CD8-positive, alpha-beta memory T cell (primary cell): ENCODE measurements at places on chromosomes 2 and 18.

DNA sequence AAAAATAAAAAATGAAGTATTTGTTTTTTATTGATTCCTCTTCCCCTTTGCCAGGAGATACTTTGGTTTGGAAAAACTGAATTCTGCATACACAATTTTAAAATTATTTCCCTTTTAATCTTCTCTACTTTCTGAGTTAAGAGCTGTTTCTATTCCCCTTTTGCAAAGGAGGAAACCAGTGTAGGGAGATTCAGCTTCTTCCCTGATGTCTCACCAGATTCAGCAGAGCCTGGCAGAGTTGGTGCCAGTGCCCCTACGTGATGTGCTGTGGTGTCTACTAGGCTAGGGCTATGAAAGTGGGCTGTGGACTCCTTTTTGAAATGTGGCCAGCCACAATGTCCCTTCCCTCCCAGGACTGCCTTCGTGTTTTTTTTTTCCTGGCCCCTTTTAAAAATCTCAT, 2.4 kb downstream of the RPE start:
- DNase-seq = no peak

DNA sequence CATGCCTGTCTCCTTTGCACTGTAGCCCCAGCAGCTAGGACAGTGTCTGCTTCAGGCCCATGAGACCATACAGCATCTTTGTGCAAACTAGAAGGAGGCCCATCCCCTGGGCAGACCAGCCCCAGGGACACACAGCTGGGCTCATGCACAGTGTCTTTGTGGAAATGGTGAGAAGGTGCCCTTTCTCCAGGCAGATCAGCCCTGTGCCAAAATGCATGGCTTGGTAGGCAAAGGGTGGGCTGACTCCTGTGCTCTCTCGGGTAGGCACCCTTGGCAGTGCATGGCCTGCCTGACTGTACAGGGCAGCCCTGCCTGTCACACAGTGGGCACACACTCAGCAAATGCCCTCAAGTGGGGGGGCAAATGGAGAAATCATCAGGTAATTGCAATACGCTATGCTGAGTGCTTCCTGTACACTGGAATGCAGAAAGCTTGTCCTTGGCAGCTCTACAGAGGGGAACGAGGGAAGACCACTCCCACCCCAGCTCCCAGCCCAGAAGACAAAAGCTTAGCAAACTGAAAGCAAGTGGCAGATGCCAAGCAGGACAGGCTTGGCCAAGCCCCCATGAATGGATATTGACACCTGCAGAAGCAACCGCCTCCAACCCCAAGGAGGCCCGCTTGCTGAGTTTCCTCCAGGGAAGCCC, 21.6 kb downstream of the TNS1 start:
- DNase-seq = no peak

DNA sequence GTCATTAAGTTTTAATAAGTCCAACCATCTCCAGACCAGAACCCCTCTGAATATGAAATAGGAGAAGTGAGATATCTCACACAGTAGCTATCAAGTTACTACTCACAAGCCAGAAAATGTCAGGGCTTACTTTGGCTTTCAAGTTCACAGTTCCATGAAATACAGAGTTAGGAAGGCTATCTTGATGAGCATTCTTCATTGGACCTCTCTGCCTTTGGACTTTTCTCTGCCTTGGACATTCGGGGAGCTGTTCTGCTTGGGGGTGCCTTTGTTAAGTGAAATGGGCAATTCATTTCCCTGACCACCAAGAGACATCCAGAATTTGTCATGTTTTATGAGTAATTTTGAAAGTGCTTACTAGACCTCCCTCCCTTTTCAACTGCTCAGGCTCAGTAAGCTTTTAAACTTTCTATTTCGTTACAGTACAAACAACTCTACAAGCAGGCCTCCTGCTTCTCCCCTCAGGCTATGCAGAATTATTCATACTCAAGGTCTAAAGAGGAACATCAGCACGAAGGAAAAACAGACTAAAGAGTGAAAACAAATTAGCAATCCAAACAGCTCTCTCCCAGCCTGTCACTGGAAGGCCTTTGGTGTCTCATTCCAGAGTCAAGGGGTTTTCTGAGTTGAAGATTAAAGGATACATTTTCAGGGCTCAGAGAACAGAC, 95.3 kb downstream of the MREG start:
- no peak for DNase-seq

DNA sequence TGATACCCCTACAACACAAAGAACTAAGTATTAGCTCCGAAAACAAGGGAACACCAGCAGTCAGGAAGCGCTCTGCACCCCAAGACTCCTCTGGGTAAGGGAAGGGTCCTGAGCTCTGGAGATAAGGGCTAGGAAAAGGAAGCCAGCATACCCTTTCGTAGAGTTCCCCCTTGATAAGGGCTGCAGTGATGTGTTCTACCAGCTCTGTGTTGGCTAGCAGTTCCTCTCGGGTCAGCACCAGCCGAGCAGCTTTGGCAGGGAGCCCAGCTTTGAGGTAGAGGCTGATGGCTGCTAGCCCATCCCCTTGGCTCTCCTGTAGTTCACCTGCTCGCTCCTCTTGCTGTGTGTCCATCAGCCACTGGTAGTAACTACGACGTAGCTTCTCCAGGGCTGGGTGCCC, 18.9 kb downstream of the KRTCAP3 start:
- DNase-seq = no peak

DNA sequence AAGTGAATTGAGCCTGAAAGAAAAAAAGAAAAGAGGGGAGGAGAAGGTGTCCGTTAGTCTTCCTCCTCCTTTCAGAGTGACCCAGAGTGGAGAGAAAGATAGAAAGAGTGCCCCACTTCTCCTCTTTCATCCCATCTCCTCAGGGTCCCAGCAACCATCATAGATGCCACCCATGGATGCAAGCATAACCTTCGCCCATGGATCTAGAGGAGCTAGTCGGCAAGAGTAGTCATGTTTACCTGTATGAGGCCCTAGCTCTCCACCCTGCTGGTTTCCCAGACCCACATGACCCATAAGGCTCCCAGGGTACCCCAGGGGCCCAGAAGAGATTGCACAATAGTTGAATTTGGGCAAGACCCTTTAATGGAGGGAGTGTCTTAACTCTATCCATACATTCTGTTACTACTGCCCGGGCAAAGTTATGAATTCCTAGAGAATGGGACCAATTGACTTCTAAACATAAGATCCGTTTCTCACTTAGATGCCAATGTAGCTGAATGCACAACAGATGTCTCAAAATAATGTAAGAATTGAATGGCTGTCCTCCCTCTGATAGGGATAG, 56.1 kb upstream of the CDCA7 start:
- no peak for DNase-seq

DNA sequence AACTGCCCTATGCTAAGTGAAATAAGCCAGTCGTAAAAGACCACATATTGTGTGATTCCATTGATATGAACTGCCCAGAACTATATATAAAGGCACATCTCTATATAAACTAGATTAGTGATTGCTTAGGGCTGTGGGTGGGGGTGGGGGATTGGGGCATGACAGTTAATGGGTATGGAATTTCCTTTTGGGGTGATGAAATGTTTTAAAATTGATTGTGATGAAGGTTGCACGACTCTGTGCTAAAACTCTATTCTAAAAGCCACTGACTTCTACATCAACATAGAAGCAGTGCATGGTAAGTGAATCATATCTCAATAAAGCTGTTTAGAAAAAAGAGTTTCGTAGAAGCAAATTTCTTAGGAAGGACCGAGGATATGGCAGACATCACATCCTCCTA, 53.0 kb downstream of the CDCA7 start:
- DNase-seq = no peak

GRCh38 chr2:70723286-70723885, 44.6 kb downstream of the ADD2 start:
- no peak for DNase-seq

DNA sequence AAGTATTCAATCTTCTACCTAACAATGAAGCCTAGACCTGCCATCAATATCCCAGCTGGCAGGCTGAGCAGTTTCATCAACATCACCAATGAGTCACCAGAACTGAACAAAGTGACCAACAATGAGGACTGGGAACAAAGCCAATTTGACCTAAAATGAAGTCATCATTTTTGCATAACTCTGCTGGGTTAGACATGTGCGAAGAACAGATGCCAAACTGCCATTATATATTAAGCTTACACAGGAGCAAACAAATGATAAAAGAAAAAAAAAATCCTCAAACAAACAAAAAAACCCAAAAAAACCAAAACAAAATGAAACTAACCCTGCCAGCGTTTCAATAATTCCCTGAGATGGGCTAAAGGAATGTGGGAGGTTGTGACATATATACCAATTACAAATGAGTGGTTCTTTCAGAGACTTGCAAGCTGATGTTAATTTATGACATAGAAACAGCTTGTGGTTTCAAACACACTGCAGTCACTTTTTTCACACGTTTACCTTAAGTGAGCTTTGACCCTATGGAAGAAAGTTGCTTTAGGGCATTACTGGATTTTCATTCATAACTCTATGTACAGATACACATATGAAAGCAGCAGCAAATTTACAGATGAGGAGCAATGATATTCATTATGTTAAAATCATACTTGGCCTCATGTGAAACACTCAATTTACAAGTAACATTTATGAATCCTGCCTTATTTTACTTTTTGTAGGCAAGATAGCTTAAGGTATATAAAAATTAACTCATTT, 56.9 kb upstream of the CCDC141 start:
- DNase-seq = no peak

GRCh38 chr2:218285604-218286003, 6.7 kb downstream of the TMBIM1 start:
- DNase-seq = peak; percentile 17

DNA sequence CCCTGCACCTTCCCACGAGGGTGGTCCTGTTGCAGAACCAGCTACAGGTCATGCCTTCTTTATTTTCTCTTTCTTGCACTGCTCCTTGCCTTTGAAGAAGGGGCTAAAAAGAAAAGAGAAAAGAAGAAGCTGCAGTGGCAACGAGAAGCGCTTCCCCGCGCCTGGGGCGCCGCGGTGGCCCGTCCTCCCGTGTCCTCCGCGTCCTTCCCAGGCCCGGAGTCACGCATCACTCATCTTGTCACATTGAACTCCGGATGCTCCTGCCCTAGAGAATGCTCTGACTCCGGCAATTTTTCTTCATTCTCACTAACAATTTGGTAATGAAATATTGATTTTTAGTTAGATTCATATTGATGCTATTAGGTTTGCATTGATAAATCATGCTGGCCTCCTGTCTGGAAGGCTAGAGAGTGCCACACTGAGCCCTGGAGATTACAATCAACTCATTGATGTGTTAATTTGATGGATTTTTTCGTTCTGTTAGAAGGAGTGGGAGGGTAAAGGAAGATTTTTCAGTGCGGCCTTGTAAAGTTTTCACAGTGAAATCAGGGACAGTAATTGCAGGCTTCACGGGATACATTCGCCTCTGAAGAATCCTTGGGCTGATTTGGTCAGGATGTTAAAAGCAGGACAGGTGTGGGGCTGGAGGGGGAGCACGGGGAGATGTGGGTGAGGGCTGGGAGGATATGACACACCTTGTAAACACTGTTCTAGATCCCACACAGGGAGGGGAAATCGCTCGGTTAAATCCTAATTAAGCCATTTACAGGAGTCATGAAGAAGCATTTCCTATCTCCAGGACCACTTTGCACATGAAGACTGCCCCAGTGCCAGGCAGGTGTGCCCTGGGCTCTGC, 349.3 kb downstream of the ZNF516 start:
- no peak for DNase-seq

GRCh38 chr2:142254031-142254430, 123.2 kb upstream of the LRP1B start:
- no peak for DNase-seq

GRCh38 chr2:188984065-188984491, 9.9 kb downstream of the COL3A1 start:
- DNase-seq = no peak

GRCh38 chr2:60247471-60247870, 306.0 kb downstream of the BCL11A start:
- no peak for DNase-seq

DNA sequence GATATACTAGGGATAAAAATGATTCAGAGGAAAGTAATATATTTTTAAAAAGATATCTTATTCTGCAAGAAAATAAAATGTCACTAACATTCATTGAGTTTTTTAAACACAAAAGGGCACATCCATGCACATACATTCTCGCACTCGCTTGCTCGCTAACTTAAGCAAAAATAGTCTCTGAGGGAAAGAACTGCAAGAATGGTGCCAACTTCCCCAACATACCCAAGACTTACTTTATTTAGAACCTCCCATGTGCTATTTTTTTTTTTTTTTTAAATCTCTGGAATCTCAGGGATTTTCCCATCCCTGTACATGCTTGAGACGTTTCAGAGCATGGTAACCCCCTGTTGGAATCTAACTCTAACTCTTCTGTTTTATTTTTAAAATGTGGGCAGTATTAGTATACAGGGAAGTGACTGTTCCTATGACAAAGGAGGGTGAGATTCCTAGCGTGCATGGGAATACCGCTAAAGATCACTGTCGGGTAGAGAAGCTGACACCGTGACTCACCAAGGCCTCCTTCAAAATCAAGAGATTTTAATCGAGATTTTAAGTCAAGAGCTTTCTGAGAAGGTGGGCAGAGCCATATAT, 187.9 kb upstream of the ZEB2 start:
- no peak for DNase-seq

DNA sequence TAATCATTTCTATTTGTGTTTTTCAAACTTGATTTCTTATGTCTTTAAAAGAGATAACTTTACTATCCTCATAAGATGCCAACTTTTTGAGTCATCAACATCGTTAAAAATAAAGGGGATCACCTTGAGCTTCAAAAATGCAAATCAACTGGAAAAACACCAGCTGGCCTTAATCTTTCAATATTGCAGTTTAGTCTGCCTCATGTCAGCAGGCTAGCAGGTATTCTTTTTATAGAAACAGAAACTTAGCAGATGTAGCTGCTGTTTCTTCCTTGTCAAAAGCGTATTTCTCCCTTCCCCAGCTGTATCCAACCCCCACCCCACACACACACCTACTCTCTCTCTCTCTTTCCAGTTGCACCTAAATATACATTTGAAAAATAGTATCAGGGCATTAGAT, 154.1 kb upstream of the ZNF804A start:
- DNase-seq = no peak

DNA sequence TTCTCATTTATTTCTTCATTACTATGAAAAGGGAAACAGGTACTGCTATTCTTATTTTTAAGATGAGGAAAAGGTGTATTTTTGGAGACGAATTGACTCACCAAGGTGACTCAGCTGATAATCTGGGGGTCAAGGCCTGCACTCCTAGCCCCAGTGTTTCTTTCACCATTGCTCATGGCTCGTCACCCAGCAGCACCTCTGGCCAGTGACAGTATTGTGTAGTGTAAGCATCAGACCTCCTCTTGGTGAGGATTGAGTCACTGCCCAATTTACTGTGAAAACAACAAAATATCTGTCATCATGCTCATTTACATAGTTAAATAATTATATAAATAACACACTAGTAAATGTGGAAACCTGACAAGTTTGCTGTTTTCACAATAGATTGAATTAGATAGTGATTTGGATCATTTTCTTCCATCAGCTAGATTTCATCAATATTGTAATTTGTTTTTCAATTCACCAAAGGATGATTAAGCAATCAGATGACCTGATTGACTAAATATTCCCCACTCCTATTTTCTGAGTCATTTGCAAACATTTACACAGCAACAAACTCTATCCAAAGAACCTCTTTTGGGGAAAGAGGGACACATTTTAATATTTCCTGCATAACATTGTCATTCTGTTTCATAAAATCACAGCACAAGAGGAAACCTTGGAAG, 492.8 kb upstream of the RAB12 start:
- no peak for DNase-seq

- DNase-seq = no peak
These were observed 103.2 kb downstream of the NCOA1 start for GRCh38 chr2:24594283-24594682.
